ENCODE measurements at places on chromosomes 11 and 22.

- no peak for DNase-seq
Measured at GRCh38 chr11:3866206-3866605, 10.7 kb downstream of the STIM1 start.

DNA sequence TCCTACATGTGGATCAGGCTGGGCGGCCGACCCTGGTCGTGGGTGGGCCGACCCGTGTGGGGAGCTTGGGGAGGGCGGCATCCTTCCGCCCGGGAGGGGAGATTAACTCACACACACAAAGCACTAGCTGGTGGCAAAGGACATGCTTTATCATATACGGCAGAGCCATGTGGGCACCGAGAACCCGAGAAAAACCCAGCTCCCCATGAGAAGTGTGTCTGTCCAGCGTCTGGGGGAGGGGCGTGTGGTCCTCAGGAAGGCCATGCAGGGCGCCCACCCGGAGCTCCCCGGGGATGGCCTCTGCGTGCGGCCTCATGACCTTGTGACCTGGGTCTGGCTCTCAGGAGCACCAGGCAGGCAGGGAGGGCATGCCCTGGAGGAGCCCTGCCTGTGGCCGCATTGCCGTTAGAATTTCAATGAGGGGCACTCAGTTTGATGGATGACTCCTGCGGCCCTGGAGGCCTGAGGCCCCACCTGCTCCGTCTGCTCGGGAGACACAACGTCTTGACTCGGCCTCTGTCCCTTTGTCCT lies 39.4 kb upstream of the TOLLIP start:
- DNase-seq = no peak

DNA sequence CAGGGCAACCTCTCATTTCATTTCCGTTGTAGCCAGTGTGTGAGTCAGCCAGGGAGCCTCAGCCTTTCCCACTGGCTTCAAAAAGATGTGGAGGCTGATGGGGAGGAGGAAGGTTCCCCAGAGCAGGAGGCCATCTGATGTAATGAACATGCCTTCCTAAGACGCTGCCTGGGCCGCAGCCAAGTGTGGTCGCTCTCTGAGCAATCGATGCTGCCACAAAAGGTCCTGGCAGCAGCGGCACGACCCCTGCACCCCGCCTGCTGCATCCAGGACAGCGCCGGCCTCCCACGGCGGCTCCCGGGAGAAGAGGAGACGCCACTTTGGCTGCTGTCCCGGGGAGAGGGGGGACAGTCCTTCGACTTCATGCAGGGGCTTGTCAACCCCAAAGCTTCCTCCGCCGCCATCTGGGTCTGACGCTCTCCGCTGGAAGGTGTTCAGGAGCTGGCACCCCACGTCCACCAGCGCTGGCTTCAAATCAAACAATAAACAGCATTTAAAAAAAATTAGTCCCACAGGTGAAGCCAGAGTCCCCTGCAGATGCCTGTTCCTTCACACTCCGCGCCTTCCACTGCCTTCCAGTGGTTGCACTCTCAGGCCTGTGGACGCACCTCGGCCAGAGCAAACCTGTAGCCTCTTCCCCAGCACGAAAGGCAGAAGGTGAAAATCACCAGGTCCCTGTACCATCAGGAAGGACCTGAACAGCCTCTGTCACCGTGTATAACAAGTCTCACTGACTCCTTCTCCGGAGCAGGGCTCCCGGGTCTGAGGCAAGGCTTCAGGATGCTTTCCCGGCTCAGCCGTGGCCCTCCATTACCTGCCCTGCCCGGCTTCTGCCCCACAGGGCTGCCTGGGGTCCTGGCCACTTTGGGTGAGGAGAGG lies 930.7 kb downstream of the BRD1 start:
- DNase-seq = no peak

- DNase-seq = no peak
Measured at GRCh38 chr11:117945047-117945810, 16.0 kb upstream of the TMPRSS13 start.

- no peak for DNase-seq
Measured at GRCh38 chr11:29612423-29612822, 404.4 kb downstream of the KCNA4 start.

DNA sequence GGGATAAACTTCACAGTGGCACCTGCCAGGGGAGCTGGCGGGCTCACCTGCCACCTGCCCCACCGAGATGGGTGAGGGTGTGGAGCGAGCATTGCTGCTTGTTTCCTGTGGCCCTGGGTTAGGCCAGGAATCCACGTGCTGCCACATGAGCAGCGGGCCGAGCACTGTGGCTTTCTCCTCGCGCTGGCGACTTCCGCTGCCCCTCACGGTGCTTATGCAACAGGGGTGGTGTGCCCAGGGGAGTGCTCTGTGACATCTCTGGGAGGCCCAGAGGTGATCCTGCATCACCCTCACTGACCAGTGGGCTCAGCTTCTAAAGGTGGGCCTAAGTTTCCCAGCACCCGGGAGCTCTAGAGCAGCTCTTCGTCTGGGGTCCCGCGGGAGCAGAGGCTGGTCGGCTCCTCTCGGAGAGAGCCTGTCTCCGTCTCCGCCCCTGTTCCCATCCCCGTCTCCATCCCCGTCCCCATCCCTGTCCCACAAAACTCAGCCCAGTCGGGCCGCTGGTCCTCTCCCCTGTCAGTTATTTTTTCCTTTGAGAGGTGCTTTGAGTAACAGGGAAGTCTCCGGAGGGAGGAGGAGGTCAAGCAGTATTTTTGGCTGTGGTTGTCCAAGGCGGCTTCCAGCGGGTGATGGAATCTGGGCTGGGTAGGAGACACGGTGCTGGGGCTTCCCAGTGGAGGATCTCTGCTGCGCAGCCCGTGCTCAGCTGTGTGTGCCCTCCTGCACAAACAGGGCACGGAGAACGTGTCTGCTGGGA lies 42.5 kb downstream of the AP2A2 start:
- DNase-seq = no peak
